ENCODE measurements at places on chromosomes 12 and 14.

DNA sequence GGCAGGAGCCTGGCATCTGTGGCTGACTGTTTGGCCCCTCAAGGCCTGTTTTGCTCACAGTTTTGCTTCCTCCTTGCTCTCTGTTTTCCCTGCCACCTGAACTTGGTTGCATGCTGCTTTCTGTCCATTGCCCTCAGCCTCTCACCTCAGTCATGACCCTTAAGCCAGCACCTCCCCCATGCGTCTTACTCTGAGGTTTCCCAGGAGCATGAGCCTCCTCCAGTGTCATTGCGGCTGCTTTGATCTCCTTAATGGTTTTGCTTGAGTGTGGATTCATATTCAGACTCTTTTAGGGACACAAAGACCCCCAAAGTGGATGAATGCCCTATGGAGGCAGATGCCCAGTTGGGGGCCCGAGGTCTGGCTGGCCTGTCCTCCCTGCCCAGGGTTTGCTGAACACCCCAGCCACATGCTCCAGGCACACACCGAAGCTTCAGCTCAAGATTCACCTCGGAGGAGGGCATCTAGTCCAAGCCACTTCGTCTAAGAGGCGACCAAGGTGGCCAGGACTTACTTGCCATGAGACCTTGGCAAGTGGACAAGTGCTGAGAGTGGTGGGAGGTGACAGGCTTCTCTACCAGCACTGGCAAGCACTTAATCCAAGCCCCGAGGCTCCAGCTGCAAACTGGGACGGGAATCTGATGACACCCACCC, 95.4 kb upstream of the DIO3 start:
- no peak for DNase-seq

DNA sequence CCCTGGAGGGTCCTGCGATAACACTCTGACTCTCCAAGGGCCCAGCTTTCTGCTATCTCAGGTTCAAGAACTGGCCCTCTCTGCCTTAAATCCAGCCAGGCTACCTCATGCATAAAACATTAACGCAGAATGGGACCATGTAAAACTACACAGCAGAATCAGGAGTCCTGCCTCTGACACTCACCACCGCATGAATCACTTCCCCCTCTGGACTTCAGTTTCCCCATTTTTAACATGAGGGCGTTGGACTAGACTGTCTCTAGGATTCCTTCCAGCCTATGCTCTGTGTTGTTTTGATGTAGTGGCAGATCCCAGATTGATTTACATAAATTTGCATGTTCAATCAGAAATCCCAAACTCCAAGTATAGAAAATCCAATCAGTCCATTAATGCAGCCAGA, 3.3 kb downstream of the NCKAP5L start:
- DNase-seq, result no peak

GRCh38 chr12:69837191-69837590, 12.2 kb downstream of the MYRFL start:
- DNase-seq, result peak; percentile 54

- no peak for DNase-seq
Observed at GRCh38 chr12:19547271-19547671, 108.0 kb downstream of the AEBP2 start.

- no peak for DNase-seq
Observed at GRCh38 chr12:64585104-64585503, 25.2 kb upstream of the RASSF3 start.

DNA sequence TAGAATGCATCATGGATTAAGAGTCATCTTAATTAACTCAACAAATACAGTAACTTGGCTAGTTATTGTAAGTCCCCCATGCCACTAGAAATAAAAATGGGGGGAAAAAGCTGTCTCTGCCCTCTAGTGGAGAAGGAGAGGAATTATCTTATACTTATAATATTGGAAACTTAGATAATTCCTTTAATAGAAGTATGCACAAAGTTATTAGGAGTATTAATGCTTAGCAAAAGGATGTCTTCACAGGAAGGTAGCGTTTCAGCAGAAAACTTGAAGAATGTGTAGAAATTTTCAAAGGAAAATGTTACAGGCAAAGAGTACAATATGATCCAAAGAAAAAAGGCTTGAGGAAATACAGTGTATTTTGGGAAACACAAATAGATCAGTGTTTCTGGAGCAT, 19.8 kb downstream of the OR5AU1 start:
- no peak for DNase-seq

DNA sequence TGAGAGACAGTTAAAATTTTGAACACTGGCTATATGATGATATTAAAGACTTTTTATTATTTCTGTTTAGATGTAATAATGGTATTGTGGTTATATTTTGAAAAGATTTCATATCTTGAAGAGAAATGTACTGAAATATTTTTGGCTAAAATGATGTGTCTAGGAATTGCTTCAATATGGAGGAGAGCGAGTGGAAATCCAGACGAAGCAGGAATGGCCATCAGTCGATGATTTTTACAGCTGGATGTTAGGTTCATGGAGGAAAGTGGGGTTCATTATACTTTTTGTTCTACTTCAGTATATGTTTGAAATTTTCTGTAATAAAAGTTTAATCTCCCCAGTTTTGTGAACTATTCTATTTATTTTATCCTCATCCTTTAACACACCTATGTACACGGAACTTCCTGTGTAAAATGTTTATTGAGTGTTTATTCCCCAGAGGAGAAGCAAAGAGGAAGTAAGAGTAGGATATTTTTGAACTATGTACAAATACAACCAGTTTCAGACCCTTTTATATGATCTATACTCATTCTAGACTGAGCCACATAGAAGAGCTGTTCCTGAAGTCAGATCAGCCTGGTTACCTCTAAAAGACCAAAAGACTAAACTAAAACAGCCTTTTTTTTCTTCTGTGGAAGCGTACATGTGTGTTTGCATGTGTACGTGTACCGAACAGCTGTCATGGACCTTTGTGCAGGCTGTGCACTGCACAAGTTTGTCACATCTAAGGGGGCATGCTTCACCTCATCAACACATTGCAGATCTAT, 211.0 kb upstream of the NUDT4 start:
- no peak for DNase-seq

GRCh38 chr12:127351481-127352010, 915.4 kb upstream of the TMEM132C start:
- no peak for DNase-seq

DNA sequence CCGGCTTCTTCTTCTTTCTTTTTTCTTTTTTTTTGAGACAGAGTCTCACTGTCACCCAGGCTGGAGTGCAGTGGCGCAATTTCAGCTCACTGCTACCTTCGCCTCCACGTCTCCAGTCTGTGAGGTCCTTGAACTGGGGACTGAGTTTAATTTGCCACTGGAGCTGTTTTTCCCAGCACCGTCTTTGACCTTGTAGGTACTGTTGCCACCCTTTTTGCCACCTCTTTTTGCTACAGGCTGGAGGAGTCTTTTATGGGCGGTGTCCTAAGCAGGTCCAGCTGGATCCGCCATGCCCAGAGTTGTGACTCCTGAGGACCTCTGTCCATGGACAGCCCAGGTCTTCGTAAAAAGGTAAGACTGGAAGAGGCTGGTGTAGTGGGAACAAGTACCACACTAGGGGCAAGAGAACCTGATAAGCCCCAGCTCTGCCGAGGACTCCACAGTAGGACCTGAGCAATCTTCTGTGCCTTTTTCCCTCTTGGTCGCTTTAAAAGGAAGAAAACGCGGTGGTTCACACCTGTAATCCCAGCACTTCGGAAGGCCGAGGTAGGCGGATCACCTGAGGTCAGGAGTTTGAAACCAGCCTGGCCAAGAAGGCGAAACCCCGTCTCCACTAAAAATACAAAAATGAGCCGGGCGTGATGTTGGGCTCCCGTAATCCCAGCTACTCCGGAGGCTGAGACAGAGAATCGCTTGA, 946 bp downstream of the RNU4-2 start:
- no peak for DNase-seq

DNA sequence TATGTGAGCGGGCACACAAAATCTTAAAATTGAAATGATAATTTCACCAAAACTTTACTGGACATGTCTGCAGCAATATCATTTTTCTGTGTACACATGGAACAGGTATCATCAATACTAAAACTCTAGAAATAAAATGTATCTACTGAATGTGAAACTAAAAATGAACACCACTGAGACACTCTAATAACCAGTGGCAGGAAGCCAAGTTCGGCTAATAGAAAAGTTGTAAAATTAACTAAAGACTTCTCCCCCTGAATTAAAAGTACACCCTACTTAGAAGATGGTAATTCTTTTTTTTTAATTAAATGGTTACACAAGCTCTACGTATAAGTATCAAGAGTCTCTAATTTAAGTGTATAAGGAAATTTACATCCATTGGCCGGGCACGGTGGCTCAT, 227.2 kb downstream of the MED13L start:
- no peak for DNase-seq

DNA sequence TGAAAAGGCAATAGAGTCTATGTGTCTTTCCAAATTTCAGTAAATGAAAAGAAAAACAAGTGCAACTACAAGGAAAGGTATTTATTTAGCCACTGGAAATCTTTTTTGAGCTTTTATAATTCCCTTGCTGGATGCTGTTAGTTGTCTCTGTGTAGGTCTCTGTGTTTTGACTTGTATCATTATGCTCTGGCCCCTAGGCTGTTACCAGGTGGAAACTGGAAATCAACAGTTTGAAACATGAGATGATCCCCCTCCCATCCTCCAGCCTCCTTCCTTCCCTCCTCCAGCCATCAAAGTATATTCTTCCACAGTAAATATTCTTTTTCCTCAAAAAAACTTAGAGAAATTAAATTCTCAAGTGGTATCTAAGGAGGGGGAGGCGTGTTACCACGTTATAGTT, 934 bp upstream of the DCN start:
- no peak for DNase-seq

DNA sequence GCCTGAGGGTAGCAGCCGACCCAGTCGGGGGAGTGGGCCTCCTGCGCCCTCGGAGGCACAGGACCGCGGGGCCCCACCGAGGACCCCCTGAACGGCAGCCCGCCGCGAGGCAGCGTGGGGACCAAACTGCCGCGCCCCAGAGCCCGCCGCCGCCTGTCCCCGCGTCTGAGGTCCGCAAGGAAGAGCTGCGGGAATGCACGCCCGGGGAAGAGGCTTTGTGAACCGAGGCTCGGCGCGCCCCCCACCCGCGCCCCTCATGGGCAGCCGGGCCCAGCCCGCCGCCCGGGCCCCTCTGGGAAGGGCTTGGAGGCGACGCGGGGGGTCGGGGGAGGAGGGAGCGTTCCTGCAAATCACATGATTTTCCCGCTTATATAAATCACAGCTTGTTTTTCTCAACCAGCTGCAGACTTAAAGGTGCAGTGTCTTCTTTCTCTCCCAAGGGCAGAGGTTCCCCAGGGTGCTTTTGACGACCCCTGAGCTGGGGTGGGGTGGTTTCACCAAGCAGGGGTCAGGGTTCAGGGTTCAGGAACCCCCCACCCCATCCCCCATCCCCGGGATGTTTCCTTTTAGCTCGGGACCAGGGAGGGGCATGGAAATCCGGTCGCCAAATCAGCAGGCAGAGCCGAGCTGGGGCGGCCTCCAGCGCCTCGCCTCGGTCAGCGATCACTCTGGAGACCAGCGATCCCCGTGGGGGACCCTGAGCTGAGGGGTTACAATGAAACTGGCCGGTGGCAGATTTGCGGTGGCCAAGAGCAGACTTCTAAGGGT, 44.7 kb upstream of the ATP23 start:
- peak; percentile 86 for DNase-seq

DNA sequence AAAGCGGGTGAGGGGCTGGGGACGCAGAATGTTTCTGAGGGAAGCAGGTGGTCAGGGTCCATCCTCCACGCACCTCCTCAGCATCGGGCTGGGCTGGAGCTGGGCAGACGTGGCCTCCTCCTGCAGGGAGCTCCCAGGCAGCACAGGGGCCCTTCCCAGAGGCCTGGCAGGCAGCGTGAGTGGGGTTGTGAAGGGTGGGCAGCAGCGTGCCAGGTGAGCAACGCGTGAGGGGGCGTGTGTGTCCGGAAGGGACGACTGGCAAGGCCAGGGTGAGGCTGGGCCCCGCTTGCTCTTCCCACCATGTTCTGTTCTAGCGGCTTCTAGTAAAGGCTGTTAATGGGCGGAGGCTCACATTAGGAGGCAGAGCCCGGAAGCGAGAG, 17.1 kb downstream of the ANKRD9 start:
- no peak for DNase-seq

- no peak for DNase-seq
Observed at GRCh38 chr12:6840761-6841515, at the start of gene GNB3. TSS of gene GNB3 (plus strand) at chr12:6840925. CDS start at chr12:6841288, 363 bp downstream.

DNA sequence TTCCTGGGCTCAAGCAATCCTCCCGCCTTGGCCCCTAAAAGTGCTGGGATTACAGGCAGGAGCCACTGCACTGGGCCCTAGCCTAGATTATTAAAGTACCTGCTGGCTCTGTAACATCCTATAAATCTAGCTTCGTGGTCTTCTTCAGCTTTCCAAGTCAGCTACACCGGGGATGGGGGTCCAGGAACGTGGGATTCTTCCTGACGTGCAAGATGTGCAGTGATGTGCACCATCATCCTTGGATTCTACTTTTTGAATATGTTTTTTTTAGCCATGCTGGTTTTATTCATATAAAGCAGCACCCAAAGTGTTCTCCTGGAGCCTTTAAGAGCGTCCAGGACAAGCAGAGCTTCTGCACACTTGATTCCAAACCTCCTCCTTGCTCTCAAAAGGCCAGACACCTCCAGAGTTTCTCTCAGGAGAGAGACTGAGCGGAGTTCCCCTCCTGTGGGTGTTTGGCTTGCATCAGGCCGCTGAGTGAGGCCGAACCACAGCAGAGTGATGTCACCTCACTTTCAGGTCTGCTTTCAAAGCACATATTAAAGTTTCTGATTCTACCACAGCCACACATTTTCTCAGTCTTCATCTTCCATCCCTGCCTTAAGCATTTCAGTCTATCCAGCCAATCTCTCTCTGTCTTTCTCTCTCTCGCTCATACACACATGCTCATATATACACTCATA, 33.4 kb downstream of the VCPKMT start:
- DNase-seq, result no peak

- DNase-seq, result no peak
Observed at GRCh38 chr12:15932971-15933370, 21.8 kb downstream of the DERA start.

DNA sequence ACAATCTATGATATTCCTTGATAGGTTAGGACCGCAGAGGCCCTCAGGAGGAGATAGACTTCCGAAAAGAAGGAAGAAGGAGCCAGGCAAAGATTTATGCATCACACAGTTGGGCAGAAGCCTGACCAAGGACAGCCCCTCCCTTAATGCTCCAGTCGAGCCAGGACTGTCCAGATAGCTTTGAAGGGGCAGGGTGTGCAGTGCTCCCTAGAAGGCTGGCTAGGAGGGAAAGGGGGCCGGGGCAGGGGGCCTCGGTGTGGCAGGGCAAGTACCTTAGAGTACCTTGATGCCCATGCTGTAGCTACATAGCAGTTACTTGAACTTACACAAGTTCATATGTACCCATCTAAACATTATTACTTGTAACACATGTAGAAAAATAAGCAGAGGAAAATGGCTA, 94.7 kb upstream of the NOS1 start:
- DNase-seq, result no peak

GRCh38 chr14:28765169-28765830, 1.3 kb upstream of the FOXG1 start:
- DNase-seq, result peak; percentile 53

All from head of caudate nucleus (tissue), 42 donors.